Urothelium cell line (cell line): ENCODE measurements at places on chromosomes 4 and X.

- DNase-seq, result peak; percentile 88
Measured at GRCh38 chr4:139734875-139735380, 69.3 kb downstream of the MGST2 start.

GRCh38 chr4:133314991-133315390, 165.9 kb downstream of the PCDH10 start:
- no peak for DNase-seq

DNA sequence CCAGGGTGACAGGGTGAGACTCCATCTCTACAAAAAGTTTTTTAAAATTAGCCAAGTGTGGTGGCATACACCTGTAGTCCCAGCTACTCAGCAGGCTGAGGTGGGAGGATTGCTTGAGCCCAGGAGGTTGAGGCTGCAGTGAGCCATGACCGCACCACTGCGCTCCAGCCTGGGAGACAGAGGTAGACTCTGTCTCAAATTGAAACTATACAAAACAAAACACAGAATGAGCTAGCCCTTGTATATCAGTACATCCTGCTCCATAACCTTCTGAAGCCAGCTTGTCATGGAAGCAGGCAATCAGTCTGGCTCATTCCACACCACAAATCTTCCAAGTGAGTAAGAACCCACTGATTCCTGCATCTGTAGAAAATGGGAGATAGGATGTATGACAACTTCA, 49.0 kb downstream of the CD99L2 start:
- DNase-seq, result no peak

DNA sequence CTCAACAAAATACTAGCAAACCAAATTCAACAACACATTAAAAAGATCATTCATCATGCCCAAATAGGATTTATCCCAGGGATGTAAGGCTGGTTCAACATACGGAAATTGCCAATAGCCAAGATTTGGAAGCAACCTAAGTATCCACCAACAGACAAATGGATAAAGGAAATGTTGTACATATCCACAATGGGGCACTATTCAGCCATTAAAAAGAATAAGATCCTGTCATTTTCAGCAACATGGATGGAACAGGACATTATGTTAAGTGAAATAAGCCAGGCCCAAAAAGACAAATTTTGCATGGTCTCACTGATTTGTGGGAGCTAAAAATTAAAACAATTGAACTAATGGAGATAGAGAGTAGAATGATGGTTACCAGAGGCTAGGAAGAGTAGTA, 82.0 kb upstream of the FAM241A start:
- DNase-seq, result no peak

GRCh38 chr4:47531954-47532321, 46.9 kb downstream of the ATP10D start:
- DNase-seq, result no peak

GRCh38 chr4:16250661-16251365, 24.5 kb upstream of the TAPT1 start:
- DNase-seq, result no peak

- DNase-seq, result no peak
Measured at GRCh38 chr4:48589098-48589445, 99.0 kb downstream of the ZAR1 start.

- no peak for DNase-seq
Measured at GRCh38 chr4:142509881-142510280, 336.2 kb downstream of the INPP4B start.

GRCh38 chr4:17709763-17710068, 71.7 kb downstream of the FAM184B start:
- no peak for DNase-seq

- no peak for DNase-seq
Measured at GRCh38 chrX:92270936-92271855, 492.0 kb downstream of the PCDH11X start.
